NCI-H460 (cell line): ENCODE measurements at places on chromosomes 2 and 18. TPM values are rescaled to one million over a fixed set of nuclear protein-coding genes. Genes with fewer than 3 reads are reported as not detected.

- no peak for DNase-seq
Observed at GRCh38 chr2:176067589-176068418, 16.0 kb downstream of the EVX2 start.

GRCh38 chr2:219644801-219645480, 17.5 kb downstream of the SLC4A3 start:
- no peak for DNase-seq

The SPATA3 gene
- not detected in 2 replicates for total RNA-seq

- DNase-seq: no peak
Observed at GRCh38 chr2:169303579-169304305, 58.6 kb downstream of the LRP2 start.

The DNAH7 gene
- 0.20 and 0.92 TPM in 2 replicates for total RNA-seq
